ENCODE measurements at places on chromosomes 6 and 20.

DNA sequence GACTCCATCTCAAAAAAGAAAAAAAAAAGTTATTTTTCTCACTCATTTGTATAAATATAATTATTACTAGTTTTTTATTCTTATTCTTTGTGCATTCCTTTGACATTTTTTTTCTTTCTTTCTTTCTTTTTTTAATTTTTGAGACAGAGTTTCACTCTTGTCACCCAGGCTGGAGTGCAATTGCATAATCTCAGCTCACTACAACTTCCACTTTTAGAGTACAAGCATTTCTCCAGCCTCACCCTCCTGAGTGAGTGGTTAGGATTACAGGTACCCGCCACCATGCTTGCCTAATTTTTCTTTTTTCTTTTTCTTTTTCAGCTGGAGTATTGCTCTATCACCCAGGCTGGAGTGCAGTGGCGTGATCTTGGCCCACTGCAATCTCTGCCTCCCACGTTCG is 51.4 kb upstream of the JARID2 start:
- DNase-seq, result no peak

- DNase-seq, result no peak
Measured at GRCh38 chr20:56628873-56629463, at the start of gene TFAP2C. TFAP2C (plus strand) TSS chr20:56629306; CDS start chr20:56629545, 239 bp downstream.

DNA sequence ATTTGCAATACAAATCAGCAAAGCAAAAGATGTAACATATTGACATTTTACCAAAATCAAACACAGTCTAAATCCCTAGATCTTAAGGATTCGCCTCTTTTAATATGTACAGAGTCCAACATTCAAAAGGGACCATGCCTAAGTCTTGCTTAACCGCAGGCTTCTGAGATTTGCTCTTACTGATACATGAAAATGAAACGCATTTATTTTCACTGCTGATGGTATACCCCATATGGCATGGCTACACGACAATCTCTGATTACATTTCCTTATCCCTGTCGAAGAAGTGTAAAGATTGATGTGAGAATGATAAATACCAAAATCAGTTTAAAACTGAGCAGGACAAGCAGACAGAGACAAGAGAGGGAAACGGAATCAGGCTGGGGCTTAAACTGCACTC is 75.4 kb downstream of the KIF16B start:
- DNase-seq, result no peak

DNA sequence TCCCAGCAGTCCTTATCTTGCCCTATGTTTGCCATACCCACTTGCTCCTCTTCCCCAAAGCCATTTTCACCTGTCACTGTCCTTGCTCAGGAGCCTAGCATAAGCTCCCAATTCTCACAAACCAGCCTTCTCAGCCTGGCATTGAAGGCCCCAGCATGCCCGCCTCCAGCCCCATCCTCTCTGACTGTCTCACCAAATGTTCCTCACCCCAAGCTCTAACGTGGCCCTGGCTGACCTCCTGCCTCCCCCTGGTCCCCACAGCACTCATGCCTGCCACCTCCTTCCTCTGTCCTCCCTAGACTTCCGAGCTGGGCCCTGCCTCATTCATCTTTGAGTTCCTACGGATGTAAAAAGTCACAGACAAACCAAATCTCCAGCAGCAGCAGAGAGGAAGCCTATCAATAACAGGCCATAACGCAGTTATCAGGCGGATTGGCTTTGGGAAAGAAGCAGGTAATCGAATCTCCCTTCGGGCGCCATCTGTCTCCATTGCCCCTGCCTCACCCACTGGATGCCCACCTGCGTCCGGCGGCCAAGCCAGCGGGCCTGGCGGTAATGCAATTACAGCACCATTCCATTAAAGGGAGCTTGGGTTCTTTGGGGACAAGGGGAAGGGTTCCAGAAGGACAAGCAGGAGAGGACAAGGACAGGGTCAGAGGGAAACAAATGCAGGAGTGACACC is 104.4 kb downstream of the MRPL14 start:
- DNase-seq, result no peak

GRCh38 chr6:136706430-136706829 is 85.8 kb downstream of the MAP3K5 start:
- DNase-seq, result no peak

GRCh38 chr6:74063391-74063790 is 367.4 kb downstream of the CD109 start:
- DNase-seq, result no peak

- DNase-seq, result no peak
Measured at GRCh38 chr20:3014662-3015061, 28.8 kb upstream of the GNRH2 start.

GRCh38 chr6:138025528-138025978 is 81.7 kb downstream of the PERP start:
- DNase-seq, result no peak

DNA sequence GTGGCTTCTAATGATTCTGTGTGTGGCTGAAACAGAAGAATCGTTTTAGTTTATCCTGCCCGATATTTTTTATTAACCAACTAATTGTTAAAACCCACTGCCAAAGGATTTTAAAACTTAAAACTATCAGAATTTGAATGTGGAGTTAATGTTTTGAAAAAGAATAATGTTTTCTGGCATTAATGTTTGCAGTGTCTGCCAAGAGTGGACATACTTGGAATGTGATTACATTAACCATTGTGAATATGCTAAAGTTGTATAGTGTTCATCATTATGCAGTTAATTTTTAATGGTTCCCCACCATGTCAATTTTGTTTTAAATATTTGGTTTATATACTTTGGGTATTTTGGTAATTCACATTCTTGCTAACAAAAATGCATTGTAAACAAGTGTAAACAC is 24.4 kb downstream of the DCBLD1 start:
- DNase-seq, result no peak

GRCh38 chr6:160254467-160255312 is 3.9 kb downstream of the SLC22A2 start:
- no peak for DNase-seq

GRCh38 chr20:53764415-53764800 is 170.8 kb upstream of the ZNF217 start:
- DNase-seq, result no peak

DNA sequence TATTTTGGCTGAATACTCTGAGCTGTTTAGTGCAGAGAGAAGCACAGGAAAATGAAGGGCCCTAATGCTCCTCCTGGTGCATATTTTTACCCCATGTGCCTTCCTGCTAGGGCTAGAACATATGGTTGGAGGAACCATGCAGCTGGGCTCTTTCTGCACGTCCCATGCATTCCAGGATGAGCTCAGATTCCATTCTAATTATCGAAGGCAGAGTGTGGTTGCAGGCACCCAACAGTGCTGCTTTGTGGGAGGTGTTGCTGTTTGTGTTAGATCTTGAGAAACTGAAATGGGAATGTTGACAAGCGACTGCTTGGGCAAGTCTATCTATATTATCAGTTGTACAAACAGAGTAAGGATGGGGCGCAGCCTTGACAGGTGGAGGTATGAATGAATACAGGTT is 419.5 kb downstream of the DHX35 start:
- DNase-seq, result no peak

- DNase-seq, result no peak
Measured at GRCh38 chr6:148578837-148579565, 167.8 kb upstream of the UST start.

- DNase-seq, result no peak
Measured at GRCh38 chr6:154508573-154509375, 1.7 kb downstream of the CNKSR3 start.

DNA sequence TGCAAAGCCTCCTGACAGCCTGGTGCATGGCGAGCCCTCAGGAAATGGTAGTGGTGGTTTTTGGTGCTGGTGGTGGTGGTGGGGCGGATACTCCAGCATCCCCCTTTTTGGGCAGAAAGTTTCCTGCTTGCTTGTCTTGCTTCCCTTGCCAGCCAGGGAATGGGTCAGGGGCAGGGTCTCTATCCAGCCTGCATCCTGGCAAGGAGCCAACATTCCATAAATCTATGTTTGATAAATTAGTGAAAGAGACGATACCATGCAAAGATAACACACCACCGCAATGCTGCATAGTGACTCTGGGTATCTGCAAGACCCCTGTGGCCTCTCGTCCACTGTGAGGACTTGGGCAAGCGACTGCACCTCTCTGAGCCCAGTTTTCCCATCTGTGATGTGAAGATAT is 246.2 kb downstream of the LRFN2 start:
- no peak for DNase-seq

DNA sequence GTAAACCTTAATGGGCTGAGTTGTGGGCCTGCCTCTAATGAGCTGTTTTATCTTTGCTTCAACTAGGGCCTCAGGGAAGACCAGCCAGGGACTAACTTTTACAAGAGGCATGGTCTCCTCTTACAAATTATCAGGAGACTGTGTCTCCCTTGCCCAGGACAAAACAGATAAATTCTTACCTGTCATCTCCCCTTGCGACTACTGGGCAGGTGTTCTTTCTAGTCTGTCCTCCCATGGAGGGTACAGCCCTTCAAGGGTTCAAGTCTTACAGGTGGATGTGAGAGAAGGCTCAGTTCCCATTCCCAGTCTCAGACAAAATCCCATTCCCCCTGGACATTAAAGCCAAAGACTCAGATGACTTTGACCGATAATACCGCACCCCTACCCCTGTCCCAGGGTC is 13.6 kb downstream of the RRBP1 start:
- DNase-seq, result no peak

DNA sequence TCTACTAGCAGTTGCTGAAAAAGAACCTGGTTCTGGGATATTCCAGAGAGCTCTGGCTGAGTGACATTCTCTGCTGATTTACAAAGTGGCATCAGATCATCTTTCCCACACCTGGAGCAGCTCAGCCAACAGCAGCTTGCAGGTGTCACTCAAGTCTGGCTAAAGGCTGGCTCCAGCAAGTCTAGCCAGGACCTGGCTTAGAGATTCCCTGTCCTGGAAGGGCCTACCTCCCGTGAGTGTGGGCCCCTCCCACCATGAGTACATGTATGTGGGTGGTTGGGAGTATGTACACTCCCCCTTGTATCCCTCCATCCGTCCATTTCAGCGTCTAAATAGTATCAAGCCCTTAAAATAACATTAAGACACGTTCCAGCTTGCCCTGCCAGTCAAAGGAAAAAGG is 539.3 kb upstream of the ID4 start:
- DNase-seq, result no peak

GRCh38 chr20:58886546-58886945 is 34.0 kb downstream of the GNAS start:
- DNase-seq, result no peak

DNA sequence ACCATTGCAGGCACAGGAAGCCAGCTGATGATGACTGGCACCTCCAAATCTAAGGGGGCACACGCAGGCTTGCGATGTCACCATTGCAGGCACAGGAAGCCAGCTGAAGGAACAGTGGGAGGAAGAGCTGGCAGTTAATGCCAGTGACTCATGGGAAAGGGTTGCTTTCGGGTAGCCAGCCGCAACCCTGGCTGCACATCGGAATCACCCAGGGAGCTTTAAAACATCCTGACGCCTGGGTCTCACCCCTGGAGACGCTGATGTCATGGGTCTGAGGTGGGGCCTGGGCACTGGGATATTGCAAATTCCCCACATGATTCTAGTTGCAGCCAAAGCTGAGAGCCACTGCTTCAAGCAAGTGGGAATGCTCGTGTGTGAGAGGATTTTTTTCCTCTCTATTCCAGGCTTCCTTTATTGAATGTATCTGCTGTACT is 16.1 kb upstream of the CCN6 start:
- DNase-seq, result peak; percentile 86

- DNase-seq, result peak; percentile 36
Measured at GRCh38 chr6:8578006-8578405, 142.7 kb upstream of the SLC35B3 start.

DNA sequence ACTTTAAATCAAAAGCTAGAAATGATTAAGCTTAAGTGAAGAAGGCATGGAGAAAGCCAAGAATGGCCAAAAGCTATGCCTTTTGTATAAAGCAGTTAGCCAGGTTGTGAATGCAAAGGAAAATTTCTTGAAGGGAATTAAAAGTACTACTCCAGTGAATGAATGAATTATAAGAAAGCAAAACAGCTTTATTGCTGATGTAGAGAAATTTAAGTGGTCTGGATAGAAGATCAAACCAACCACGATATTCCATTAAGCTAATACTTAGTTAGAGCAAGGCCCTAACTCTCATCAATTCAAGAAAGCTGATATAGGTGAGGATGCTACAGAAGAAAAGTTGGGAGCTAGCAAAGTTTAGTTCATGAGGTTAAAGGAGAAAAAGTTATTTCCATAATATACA is 988.5 kb upstream of the ADGRB3 start:
- no peak for DNase-seq

GRCh38 chr6:142300758-142301650 is 803 bp upstream of the ADGRG6 start:
- no peak for DNase-seq

DNA sequence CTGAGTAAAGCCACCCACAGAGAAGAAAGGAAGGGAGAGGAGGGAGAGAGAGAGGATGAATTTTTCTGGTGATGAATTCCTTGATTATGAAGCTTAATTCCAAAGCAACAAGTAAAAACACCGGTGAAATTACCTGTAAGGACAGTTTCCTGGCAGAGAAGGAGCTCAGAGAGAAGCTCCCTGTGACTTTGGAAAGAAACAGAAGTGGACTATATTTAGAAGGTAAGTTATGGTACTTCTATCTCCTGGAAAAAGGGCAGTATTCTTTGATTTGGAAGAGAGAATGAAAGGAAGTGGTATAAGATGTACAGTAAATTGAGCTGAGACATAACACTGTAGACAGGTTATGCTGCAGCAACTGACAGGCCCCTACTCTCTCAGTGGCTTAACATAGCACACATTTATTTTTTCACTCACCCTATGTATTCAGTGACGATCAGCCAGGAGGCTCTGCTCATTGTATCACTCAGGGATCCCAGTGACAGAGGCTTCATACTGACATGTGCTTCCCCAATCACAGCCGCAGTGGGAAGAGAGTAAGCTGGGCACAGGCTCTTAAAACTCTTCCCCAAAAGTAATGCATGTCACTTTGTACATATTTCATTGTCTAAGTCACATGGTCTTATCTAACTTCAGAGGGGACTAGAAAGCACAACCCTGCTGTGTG is 349.5 kb downstream of the BTBD9 start:
- no peak for DNase-seq

DNA sequence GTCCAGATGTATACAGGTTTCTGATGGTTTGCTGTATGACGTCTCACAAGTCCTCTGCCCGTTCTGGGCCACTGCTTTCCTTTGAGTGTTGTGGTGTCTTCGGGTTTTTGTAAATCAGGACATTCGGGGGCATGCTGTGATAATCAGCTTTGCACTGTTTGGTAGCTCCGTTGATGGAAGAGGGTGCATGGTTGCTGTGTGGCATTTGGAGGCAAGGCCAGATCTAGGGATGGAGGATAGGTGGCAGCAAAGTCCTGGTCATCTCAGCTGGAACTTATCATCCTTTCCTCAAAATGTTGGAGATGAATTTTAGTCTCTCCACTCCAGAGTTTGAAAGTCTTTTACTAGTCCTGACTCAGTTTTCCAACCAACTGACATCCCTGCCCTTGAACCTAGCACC is 91.0 kb downstream of the SCP2D1 start:
- DNase-seq, result no peak

GRCh38 chr6:42720739-42721138 is 1.7 kb downstream of the PRPH2 start:
- DNase-seq, result no peak

DNA sequence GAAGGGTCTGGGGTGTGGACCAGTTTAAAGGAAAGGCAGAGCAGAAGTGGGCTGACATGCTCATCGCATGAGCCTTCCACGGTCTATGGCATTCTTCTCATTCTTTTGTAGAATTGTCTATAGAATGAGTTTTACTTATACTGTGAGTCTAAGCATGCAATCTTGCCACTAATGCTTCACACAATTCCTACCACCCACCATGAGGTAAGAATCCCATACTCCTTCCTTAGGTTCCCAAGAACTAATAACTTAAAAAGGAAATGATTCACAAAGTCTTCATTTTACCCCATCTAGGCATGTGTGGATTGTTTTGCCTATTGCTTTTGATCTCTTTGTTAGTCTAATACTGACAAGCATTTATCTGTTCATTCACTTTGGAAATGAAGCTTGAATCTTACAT is 195.2 kb downstream of the LY86 start:
- DNase-seq, result no peak

Data from BJ (cell line).